ENCODE measurements at places on chromosomes 7 and 10. TPM values are rescaled to one million over a fixed set of nuclear protein-coding genes. Genes with fewer than 3 reads are reported as not detected.

GRCh38 chr7:26061678-26062603, 90.1 kb upstream of the NFE2L3 start:
- peaks cover 17% of the 10 kb centered on the region for H3K4me1 ChIP-seq
- H3K27me3 ChIP-seq, result peaks cover 27% of the 10 kb centered on the region
- peak overlapping the region; percentile 73 for H3K27ac ChIP-seq
- H3K4me3 ChIP-seq, result no peak overlapping the region
- no peaks in the 10 kb centered on the region for H3K36me3 ChIP-seq

DNA sequence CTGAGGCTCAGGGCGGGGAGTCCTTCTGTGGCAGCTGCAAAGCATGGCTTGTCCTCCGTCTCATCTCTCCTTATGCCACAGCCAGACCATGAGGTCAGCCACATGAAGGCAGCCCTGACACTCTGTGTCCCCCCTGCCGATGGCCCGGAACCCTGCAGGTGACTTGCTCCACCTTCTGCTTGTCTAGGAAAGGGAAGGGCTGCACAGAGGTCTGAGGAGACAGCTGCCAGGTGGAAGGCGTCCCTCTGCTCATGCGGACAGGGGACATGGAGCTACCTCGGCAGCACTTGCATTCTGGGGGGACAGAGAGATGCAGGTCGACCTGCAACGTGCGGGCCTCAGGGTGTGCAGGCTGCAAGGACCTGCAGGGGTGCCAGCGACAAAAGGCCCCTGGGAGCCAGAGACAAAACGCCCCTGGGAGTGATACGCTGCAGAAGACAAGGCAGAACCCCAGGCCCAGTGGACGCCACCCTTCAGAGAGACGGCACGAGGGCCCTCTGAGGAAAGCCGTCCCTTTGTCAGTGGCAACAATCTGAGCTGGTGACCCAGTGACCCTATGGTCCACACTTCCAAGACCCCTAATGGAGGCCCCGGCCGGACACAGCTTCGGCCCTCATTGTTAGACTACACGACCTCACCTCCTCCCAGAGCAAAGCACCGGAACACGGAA, 205.2 kb upstream of the PPP2R2D start:
- no peak overlapping the region for H3K27ac ChIP-seq
- H3K4me3 ChIP-seq, result no peak overlapping the region
- no peaks in the 10 kb centered on the region for H3K36me3 ChIP-seq
- H3K27me3 ChIP-seq, result no peaks in the 10 kb centered on the region
- H3K4me1 ChIP-seq, result no peaks in the 10 kb centered on the region

The SAMD9L gene
- total RNA-seq, result 16.4 TPM

DNA sequence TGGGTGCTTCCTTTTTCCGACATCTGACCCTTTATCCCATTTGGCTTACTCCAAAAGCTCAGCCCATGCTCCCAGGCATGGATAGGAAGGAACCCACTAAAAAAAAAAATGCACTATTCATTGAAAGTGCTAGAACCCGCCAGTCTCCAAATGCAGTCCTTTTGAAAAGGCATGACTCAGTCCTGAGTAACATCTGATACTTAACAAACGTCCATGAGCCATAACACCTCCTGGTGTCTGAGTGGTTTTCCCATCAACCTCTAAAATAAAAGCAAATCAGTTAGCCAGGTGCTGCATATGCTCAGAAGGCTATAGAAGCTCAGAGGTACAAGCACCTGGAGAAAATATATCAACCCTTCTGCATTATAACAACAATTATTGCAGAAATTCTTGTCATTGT, 45.0 kb upstream of the CACUL1 start:
- no peak overlapping the region for H3K27ac ChIP-seq
- no peak for DNase-seq
- peaks cover 39% of the 10 kb centered on the region for H3K27me3 ChIP-seq
- H3K4me1 ChIP-seq, result peaks cover 7% of the 10 kb centered on the region
- H3K36me3 ChIP-seq, result no peaks in the 10 kb centered on the region
- no peak overlapping the region for H3K4me3 ChIP-seq

The CCDC172 gene
- total RNA-seq, result not detected

DNA sequence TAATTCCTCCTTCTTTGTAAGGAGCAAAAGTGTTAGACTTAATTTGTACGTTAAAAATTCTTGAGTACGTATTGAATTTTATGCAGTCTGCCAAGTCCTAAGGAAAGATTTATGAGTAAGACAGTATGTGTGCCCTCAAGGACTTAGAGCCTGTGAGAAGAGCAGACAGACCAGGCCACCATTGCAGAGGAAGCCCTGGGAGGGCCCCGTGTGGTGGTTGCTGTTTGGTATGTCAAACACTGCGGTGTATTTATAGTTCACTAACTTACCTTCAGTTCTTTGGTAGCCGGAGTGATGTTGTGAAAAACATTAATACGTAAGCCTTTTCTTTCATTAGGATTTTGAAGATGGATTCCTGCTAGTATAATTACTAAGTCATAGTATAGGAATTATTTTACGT, 82.9 kb downstream of the GALNT11 start:
- H3K27me3 ChIP-seq, result no peaks in the 10 kb centered on the region

The ACSM6 gene
- total RNA-seq, result not detected

DNA sequence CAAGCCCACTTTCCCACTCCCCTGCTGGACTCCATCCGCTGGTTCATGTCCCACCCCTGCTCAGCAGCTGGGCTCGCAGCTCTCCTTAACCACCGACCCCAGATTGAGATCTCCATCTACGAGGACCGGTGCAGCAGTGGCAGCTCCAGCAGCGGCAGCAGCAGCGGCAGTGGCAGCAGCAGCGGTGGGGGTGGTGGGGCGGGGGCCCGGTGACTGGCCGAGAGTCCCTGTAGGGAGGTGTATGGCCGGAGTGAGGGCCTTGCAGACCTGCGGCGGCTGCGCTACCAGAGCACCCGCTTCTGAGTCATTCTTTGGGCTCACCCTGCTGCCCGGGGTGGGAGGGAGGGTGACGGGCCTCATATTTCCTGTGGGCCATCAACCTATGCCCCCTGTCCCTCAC, 15.8 kb downstream of the GOLGA7B start:
- no peak for DNase-seq
- no peak overlapping the region for H3K4me3 ChIP-seq
- H3K27ac ChIP-seq, result no peak overlapping the region
- H3K27me3 ChIP-seq, result no peaks in the 10 kb centered on the region

The TMEM176B gene
- not detected for total RNA-seq

DNA sequence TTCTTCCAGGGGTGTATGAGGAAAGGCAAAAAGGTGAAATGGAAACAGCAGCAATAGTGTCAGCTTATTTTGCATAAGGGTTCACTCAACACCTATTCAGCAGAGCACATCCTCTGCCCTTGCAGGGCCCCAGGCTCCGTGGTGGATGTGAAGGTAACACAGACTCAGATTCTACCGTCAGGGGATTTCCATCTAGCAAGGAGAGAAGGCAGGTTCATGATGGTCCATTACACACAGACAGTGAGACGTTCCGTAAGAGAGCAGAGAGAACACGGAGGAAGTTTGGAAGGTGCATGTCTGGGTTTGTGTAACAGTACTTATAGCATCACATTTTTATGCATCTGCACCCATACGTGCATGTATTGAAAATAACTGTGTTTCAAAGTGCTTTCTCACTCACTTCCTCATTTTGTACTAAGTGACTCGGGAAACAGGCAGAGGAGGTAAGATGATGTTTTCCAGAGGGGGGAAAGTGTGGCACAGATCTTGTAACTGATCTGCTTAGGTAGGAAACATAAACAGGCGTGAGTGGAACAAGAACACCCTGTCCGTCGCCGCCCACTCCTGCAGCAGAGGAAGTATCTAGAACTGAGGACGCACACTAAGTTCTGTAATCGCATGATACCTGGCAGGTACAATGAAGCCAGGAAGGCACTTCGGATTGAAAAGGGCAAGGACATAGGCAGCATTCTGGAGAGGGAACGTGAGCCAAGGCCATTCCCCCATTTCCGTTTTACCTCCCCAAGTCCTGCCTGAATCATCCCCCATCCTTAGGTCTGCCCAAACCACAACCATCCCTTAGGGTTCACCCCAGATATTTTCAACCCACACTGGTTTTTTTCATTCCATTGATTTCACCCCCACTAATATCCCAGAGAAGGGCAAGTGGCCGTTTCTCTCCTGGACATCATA, 1.0 kb upstream of the ENO4 start:
- peaks cover 14% of the 10 kb centered on the region for H3K4me1 ChIP-seq
- H3K27ac ChIP-seq, result no peak overlapping the region
- H3K4me3 ChIP-seq, result peak overlapping the region; percentile 53
- peaks cover 66% of the 10 kb centered on the region for H3K27me3 ChIP-seq
- peak; percentile 31 for DNase-seq

GRCh38 chr7:116240024-116240668, 29.8 kb downstream of the TES start:
- no peaks in the 10 kb centered on the region for H3K27me3 ChIP-seq
- no peak overlapping the region for H3K4me3 ChIP-seq
- H3K27ac ChIP-seq, result peak overlapping the region; percentile 75
- peaks cover 30% of the 10 kb centered on the region for H3K4me1 ChIP-seq

DNA sequence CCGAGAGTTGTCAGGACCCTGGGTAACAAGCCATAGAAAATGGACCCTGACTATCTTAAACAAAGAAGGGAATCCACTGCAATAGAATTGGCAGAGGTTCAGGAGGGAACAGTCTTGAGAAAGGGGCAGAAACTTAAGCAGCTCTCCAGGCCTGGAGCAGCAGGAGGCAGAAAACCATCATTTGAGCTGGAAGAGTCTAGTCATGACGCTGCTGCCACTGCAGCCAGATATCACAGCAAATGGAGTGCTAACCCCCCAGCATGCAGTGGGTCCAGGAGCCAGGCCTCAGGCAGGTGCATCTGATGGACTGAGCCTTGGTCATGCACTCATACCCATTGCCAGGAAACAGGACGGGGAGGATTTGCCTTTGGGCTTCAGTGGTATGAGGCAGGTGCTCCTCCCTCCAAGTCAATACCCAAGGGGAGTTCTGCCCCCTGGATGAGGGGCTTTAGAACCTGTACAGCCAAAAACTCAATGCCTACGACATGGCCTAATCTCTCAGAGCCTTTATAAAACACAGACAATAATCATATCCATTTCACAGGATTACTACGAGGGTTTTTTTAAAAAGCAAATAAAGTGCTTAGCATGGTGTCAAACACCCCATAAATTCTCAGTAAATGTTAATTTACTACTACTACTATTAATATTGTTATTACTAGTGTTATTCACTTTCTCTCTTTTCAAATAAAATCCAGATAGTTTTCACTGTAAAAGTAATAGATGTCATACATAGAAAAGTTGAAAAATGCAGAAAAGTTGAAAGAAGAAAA, 30.7 kb downstream of the DUSP5 start:
- peak overlapping the region; percentile 74 for H3K4me3 ChIP-seq
- H3K4me1 ChIP-seq, result peaks cover 78% of the 10 kb centered on the region
- no peaks in the 10 kb centered on the region for H3K27me3 ChIP-seq
- DNase-seq, result no peak
- peak overlapping the region; percentile 74 for H3K27ac ChIP-seq

The PAPOLB gene
- total RNA-seq, result not detected

The NODAL gene
- not detected for total RNA-seq

- no peak overlapping the region for H3K4me3 ChIP-seq
- no peak overlapping the region for H3K27ac ChIP-seq
- H3K36me3 ChIP-seq, result no peaks in the 10 kb centered on the region
- H3K4me1 ChIP-seq, result no peaks in the 10 kb centered on the region
- H3K27me3 ChIP-seq, result no peaks in the 10 kb centered on the region
- DNase-seq, result no peak
Measured at GRCh38 chr7:103658055-103659005, 212.3 kb upstream of the SLC26A5 start.

The RPA3 gene
- 103 TPM for total RNA-seq

- no peaks in the 10 kb centered on the region for H3K36me3 ChIP-seq
- no peak overlapping the region for H3K4me3 ChIP-seq
- no peaks in the 10 kb centered on the region for H3K27me3 ChIP-seq
- H3K27ac ChIP-seq, result no peak overlapping the region
- no peaks in the 10 kb centered on the region for H3K4me1 ChIP-seq
Measured at GRCh38 chr10:98953251-98953650, 282.4 kb downstream of the HPSE2 start.

The SEC24C gene
- total RNA-seq, result 105 TPM

The ST8SIA6 gene
- total RNA-seq, result not detected

- no peak for DNase-seq
- H3K36me3 ChIP-seq, result no peaks in the 10 kb centered on the region
- H3K27me3 ChIP-seq, result no peaks in the 10 kb centered on the region
- H3K4me3 ChIP-seq, result no peak overlapping the region
Measured at GRCh38 chr10:131983780-131984179, 2.1 kb upstream of the BNIP3 start.

- peak overlapping the region; percentile 54 for H3K4me3 ChIP-seq
- H3K27me3 ChIP-seq, result peaks cover 5% of the 10 kb centered on the region
- H3K4me1 ChIP-seq, result peaks cover 9% of the 10 kb centered on the region
- H3K36me3 ChIP-seq, result no peaks in the 10 kb centered on the region
- H3K27ac ChIP-seq, result peak overlapping the region; percentile 29
Measured at GRCh38 chr7:115230882-115231571, 309.1 kb downstream of the MDFIC start.

DNA sequence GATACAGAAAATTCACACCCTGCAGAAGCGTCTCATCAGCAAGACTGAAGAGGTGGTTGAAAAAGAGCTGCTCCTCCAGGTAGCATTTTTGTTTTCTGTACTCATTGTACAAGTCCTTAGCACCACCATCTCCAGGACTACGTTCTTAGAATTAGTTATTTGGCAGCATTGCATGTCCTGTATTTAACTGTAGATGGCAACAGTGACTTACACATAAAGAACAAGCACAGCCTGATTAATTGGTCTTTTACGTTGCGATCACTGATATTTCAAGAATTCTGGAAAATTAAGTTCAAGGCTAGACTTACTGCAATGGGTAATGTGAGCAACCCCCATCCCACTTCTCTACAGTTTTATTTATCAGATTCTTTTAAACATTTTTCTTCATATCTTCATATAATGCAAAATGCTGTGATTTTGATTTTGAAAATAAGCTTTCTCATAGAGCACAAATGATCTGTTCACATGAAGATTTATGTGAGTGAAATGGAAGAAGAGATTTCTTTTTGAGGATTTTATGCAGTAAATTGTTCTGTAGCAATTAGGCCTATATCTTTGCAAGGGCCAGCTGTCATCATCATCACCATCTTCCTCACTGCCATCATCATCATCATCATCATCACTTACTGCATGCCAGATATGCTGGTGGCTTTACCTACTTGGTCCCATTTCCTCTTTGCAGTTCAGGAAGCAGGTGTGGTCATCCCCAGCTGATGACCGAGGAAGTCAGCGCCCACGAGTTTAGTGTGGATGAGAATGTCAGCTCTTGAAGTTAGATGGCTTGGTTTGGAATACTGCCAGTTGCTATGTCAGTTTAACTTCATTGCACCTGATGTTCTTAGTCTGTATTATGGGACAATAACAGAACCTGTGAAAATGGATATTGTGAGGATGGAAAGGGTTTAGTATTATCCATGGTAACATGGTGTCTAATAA, 53.4 kb downstream of the CFAP58 start:
- no peak overlapping the region for H3K27ac ChIP-seq
- no peak for DNase-seq
- H3K4me3 ChIP-seq, result no peak overlapping the region
- peaks cover 15% of the 10 kb centered on the region for H3K27me3 ChIP-seq
- no peaks in the 10 kb centered on the region for H3K4me1 ChIP-seq

- peak overlapping the region; percentile 58 for H3K27ac ChIP-seq
- peaks cover 100% of the 10 kb centered on the region for H3K4me1 ChIP-seq
- H3K27me3 ChIP-seq, result no peaks in the 10 kb centered on the region
- peaks cover 12% of the 10 kb centered on the region for H3K36me3 ChIP-seq
- DNase-seq, result no peak
- peak overlapping the region; percentile 70 for H3K4me3 ChIP-seq
Measured at GRCh38 chr10:114516356-114516755, 112.1 kb upstream of the AFAP1L2 start.

All from activated T-cell treated with anti-CD3 and anti-CD28 coated beads, Interleukin-2, amount 50 U/mL, for 72 hours (primary cell).